ENCODE measurements at places on chromosomes 3 and 15. TPM values are rescaled to one million over a fixed set of nuclear protein-coding genes. Genes with fewer than 3 reads are reported as not detected.

Gene CLDN16
- total RNA-seq: not detected

Gene DNASE1L3
- not detected for total RNA-seq

Gene SPTBN5
- 0.24 TPM for total RNA-seq

Gene CRBN
- 38.7 TPM for total RNA-seq
